ENCODE measurements at places on chromosomes 5 and 9. TPM values are rescaled to one million over a fixed set of nuclear protein-coding genes. Genes with fewer than 3 reads are reported as not detected.

DNA sequence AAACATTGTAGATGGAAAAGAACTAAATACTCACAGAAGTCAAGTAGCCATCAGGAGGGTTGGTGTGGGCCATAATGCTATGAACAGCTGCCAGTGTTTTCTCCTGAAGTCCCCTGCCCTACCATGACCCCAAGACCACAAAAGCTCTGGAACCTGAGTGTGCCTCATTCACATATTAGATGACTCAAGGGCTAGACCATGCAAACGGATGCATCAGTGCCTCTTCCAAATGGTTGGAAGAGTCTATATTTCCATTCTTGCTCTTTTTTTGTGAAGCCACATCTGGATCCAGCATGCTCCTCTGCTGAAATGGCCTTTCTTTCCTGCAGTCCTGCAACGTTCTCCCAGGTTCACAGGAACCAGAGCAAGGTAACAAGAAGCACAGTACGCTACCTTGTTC, 136.6 kb upstream of the EPB41L4A start:
- no peak overlapping the region for H3K4me3 ChIP-seq
- no peaks in the 10 kb centered on the region for H3K4me1 ChIP-seq
- H3K36me3 ChIP-seq: no peaks in the 10 kb centered on the region
- no peaks in the 10 kb centered on the region for H3K27me3 ChIP-seq
- no peak overlapping the region for H3K27ac ChIP-seq

GRCh38 chr5:121366515-121366914, 485.2 kb upstream of the FTMT start:
- no peak for DNase-seq
- no peaks in the 10 kb centered on the region for H3K36me3 ChIP-seq
- H3K4me1 ChIP-seq: no peaks in the 10 kb centered on the region
- H3K27ac ChIP-seq: no peak overlapping the region

DNA sequence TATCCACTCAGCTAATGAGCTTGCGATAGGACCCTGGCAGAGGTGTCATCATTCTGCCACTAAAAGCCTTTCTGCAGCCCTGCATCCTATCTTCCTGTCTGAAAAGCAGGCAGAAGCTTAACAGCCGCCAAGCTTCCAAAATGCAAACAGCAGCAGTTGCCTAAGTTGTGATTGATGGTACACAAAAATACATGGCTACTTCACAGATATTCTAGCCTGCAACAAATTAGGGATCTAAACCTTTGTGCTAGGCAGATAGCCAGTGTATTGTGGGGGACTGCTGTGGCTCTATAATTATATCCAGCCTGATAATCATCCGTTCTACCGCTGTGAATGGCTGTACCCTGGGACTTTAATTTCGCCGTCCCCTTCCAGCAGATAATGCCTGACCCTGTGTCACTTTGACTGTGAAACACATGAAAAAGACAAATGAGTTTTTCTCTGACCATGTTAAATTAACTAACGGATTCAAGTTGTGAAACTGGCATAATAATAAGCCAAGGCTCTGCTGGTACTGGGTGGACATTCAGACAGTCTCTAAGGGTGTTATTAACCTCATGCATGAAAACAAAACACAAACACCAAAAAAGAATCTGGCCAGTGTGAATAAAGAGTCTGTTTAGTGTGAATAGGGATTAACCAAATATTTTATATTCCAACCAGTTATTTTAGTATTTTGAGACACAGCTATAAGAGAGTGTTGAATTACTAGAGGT, 45.9 kb downstream of the SEMA6A start:
- H3K27me3 ChIP-seq: no peaks in the 10 kb centered on the region
- no peaks in the 10 kb centered on the region for H3K36me3 ChIP-seq
- H3K4me1 ChIP-seq: no peaks in the 10 kb centered on the region
- H3K27ac ChIP-seq: no peak overlapping the region
- no peak overlapping the region for H3K4me3 ChIP-seq

GRCh38 chr5:135455876-135456237, 3.7 kb upstream of the TIFAB start:
- H3K4me3 ChIP-seq: no peak overlapping the region
- H3K27me3 ChIP-seq: peaks cover 39% of the 10 kb centered on the region
- H3K36me3 ChIP-seq: no peaks in the 10 kb centered on the region
- H3K4me1 ChIP-seq: no peaks in the 10 kb centered on the region
- DNase-seq: no peak

PCDHA6 gene
- not detected for total RNA-seq

GRCh38 chr5:5751987-5752386, 329.5 kb downstream of the ICE1 start:
- no peak overlapping the region for H3K4me3 ChIP-seq
- H3K36me3 ChIP-seq: no peaks in the 10 kb centered on the region
- peaks cover 2% of the 10 kb centered on the region for H3K4me1 ChIP-seq
- DNase-seq: no peak
- H3K27me3 ChIP-seq: peaks cover 2% of the 10 kb centered on the region
